ENCODE measurements at places on chromosomes 16 and 17.

- no peak for DNase-seq
Measured at GRCh38 chr16:10385725-10386516, at the start of gene ATF7IP2. TSS of gene ATF7IP2 (plus strand) at chr16:10386061. CDS start at chr16:10430621, 44,560 bp downstream.

DNA sequence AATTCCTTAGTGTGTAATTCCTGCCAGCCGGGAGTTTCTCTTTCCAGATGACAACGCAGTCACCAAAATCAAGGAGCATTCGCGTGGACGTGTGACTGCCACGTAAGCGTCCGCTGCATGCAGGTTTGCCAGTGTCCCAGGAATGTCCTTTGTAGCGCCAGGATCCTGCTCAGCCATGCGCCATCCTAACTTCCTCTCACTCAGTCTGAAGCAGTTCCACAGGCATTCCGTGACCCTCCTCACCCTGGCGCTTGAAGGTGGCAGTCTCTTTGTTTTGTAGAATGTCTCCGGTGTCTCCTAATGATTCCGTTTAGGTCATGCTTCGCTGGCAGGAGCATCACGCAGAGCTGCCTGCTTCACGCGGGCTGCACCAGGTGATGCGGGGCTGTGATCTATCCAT lies 88.6 kb downstream of the RPTOR start:
- DNase-seq, result no peak

GRCh38 chr16:30493941-30494488 lies 21.5 kb downstream of the ITGAL start:
- DNase-seq, result no peak

- DNase-seq, result no peak
Measured at GRCh38 chr16:10601444-10602408, 21.3 kb upstream of the EMP2 start.

- DNase-seq, result no peak
Measured at GRCh38 chr17:28925912-28926365, 23.1 kb upstream of the DHRS13 start.

DNA sequence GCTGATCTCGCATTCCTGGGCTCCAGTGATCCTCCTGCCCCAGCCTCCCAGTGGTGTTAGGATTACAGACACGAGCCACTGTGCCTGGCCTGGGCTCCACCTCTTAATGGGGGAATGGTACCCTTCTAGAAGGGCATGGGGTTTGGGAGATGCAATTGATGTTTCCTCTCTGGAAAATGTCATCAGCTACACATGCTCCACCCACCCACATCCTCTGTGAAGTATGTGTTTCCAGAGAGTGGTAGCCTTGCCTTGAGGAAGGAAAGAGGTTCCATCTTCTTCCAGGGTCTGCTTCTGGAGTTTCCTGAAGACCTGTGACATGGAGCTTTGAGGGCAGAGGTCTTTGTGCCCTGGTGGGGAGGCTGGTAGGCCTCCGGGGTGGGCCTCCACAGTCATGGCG lies 45.2 kb upstream of the GSE1 start:
- no peak for DNase-seq

DNA sequence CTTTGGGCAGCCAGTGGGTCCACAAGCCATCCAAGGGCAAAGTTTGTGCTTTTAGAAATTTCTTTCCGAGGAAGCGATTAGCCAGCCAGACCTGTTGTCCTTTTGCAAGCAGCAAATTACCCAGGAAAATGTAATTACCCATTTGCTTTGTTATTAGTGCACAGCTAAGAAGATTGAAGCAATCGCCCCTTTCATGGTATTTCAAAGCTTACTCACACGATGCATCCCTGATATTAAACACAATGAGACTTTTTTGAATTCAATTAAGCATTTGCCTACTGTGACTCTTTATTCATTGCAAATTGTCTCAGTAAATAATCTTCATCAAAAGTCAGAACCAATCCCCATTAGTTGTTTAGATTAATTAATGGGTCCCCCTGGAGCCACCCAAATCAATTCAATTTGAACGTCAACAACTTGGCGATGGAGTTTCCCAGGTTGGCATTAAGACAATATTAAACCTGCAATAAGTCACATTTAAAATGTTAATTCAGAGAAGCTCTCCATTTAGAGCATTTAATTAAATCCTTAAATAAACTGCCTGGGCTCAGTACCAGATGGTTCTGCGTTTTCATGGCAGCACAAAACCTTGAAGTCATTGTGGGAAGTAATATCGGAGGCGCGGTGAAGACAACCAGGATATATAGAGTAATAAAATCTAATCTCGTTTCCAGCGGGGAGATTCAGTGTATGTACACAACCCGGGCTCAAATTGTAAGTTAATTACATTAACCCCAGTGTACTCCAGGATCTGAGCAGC lies 366.2 kb upstream of the TNRC6C start:
- DNase-seq, result no peak

DNA sequence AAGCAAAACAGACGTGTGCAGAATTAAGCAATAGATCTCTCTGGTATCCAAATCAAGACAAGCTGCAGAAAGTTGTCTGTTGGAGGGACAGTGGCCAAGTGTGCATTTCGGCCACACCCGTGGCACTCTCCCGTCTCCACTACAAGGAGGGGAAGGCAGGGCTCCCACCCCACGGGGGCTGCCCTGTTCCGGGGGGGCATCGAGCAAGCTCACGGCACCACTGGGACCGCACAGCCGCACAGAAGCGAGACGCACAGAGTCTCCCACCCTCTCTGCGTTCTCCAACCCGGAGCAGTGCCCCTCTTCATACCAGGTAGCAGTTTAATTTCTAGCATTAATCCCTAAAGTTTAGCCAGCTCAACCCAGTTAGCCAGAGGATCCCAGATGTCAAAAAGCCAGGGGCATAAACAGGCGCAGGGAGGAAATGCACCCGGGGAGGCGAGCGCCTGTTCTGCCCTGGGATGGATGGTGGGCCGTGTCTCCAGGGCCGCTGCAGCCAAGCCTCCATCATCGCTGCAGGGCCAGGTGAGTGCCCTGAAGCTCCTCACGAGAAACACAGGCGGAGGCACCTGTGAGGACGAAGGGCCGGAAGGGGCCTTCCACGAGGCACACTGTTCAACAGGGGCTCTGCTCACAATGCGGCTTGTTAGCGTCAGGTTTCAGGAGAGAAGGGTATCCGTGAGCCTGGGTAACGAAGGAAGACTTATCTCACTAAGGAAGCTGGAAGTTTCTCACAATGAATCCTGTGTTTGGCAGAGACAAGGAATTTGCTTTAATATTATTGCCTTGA lies 42.1 kb upstream of the METRNL start:
- DNase-seq, result no peak

GRCh38 chr17:9389111-9389527 lies 186.5 kb downstream of the STX8 start:
- DNase-seq, result no peak

GRCh38 chr16:10552998-10553491 lies 27.4 kb downstream of the EMP2 start:
- DNase-seq, result no peak

- DNase-seq, result no peak
Measured at GRCh38 chr17:75803883-75804282, 19.3 kb downstream of the UNK start.

DNA sequence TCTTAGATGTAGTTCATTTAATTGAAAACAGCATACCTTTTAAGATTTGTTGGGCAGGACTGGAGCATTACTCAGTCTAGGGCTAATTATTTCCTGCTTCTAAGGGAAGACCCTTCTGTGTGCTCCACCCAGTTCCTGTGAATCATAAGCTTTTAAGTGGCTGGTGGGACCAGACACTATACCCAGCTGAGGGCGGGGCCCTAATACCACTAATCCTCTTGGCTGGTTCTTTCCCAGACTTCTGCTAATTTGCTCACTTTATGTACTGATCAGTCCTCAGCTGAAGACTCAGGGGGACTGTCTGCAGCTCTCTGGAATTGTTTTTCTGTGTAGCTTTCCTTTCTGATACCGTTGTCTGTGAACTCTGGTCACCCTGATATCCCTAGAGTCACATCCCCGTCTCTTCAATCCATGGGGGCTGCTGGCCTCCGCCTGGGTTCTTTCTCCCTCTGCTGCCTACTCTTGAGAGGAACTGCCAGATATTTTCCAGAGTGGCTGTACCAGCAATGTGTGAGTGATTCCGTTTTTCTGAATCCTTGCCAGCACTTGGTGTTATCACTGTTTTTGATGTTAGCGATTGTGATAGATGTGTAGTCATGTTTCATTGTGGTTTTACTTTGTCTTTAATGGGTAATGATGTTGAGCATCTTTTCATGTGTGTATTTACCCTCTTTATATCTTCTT lies 35.1 kb downstream of the MFSD11 start:
- no peak for DNase-seq

- no peak for DNase-seq
Measured at GRCh38 chr16:67845291-67846062, 1.3 kb upstream of the NUTF2 start.

DNA sequence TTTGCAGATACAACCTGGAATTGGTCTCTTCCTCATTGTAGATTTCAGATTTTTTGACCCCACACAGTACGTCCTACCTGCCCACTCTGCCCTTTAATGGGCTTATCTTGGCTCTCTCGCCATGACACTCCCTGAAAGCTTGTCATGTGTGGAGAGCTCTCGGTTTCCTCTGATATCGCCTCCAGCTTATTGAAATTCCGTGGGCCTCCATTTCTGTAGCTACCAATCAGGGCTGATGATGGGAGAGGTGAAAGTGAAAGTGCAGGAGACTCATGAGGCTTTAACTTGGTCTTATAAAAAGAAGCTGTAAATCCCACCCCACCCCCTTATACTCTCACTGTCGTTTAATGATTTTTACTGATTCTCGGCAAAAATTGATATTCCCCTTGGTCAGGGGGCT lies 17.7 kb downstream of the HOXB1 start:
- DNase-seq, result no peak

GRCh38 chr17:50882851-50883250 lies 16.7 kb upstream of the TOB1 start:
- DNase-seq, result no peak

DNA sequence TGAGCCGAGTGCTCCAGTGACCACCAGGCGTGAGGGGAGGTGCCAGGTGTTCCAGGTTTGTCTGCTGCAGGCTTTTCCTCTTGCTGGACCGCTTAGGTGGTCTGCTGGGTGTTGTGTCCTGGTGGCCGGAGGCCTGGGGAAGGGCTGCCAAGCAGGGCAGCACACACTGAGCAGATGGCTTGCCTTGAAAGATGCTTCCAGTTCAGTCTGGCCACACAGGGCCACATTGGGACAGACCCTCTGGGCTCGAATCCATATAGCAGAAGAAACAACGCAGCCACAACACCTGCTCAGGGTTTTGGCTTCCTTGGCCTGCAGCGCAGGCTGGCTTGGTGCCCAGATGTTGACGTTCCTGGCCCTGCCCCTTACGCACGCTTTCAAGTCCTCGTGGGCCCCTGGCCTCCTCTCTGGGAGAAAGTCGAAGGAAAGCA lies 24.8 kb downstream of the GINS2 start:
- DNase-seq, result no peak

DNA sequence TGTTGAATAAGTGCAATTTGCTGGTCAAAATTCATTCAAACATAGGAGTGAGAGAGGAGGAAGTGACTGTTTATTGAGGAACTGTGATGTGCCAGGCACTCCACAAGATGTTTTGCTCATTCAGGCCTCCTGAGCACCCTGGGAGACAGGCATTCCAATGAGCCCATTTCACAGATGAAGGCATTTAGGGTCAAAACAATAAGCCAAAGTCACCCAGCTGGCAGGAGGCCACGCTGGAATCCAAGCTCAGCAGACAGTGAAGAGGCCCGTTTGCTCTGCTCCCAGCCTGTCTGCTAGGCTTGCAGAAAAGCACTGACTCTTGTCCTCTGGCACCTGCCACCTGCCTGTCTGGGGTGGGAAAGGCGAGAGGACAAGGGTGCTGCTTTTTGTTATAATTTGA lies 10.1 kb upstream of the SLC25A39 start:
- no peak for DNase-seq

DNA sequence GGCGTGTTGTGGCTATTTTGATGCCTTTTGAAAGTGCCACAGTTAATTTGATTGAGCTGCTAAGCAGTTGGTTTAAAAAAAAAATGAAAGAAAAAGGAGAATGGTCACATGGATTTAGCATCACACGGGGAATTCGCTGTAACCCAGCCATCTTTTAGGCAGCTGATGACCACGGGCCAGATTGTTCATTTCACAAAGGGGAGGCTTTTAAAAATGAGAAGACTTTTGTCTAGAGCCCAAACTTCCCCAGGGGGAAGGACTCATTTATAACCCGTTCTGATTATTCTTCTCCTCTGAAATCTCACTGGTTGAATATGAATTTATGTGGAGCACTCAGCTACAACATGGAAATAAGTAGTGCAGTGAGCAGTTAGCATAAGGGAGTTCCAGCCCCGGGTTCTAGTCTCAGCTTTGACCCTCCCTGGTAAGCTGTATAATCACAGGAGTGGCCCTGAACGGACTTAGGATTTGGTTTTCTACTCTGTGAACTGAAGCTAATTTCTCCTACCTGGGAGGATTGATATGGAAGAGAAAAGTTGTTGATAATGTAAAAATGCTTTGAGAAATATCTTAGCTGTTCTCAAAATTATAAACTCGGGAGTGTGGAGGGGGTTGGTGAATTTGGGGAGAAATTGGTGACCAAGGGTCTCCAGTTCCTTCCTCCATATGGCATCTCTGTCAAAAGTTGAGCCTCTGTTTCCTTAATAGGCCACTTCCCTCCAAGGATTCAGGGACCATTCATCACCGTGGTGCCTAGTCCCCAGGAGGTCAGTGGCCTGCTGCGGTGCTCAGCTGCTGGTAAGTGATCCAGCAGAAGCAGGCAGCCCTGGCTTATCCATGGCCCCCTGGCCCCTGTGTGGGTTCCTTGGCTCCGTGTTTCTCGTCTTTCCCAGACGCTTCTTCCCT lies 76.4 kb upstream of the TBX2 start:
- no peak for DNase-seq

DNA sequence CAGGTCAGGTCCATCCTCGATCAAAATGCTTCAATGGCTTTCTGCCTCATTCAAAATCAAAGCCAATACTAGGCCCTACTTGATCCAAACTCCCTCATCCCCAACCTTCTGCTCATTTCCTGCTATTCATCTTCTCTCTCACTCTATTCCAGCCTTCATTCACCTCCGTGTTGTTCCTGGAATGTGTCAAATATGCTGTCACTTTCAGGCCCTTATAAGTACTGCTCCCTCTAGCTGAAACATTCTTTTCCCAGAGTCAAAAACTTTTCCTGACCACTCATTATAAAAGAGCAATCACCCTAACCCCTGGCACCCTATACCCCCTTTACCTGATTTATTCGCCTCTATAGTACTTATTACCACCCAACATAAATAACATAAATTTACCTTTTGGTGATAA lies 303.7 kb upstream of the PMFBP1 start:
- no peak for DNase-seq

- no peak for DNase-seq
Measured at GRCh38 chr17:35743626-35744328, 9.3 kb downstream of the GAS2L2 start.

DNA sequence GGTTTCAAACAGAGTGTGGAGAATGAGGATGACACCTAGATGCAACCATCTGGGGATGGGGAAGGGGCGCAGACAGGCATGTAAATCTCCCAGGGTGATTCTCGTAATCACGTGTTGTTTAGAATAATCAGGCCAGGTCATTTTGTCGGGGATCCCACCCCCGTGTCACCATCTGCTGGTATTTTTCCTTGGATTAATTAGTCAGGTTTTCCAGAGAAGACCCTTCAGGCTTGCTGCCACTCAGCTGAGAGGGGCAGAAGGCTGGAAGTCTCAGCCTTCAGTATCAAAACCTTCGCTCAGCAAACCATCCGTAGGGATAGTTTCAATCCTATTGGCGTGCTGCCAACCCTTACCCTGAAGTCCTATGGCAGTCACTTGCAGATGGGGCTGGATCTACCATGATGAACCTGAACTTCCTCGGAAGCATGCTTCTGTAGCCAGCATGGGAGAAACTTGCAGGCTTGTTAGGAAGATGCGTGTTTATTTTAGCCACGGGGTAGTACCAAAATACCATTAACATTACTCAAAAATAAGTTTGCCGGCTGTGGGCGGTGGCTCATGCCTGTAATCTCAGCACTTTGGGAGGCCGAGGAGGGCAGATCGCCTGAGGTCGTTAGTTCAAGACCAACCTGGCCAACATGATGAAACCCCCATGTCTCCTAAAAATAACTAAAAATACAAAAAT lies 7.5 kb upstream of the ADCY9 start:
- no peak for DNase-seq
